Activated CD8-positive, alpha-beta memory T cell treated with anti-CD3 and anti-CD28 coated beads for 36 hours (primary cell): ENCODE measurements at places on chromosomes 1 and 21. TPM values are rescaled to one million over a fixed set of nuclear protein-coding genes. Genes with fewer than 3 reads are reported as not detected.

Gene KCNA2
- 0.15 TPM for total RNA-seq

Gene FMO5
- total RNA-seq = 0.15 TPM

Gene GJA5
- total RNA-seq = not detected

Gene CFAP126
- total RNA-seq = not detected

Gene CYP4Z1
- not detected for total RNA-seq

Gene RPTN
- total RNA-seq = not detected

Gene GCSAML
- 0.80 TPM for total RNA-seq

Gene LCE2B
- total RNA-seq = not detected

Gene LIPI
- total RNA-seq = not detected

Gene SLC25A34
- total RNA-seq = 0.80 TPM

Gene KRTAP19-1
- total RNA-seq = not detected

Gene CEP170
- total RNA-seq = 35.2 TPM

Gene DMRTA2
- not detected for total RNA-seq

Gene ADAMTS1
- total RNA-seq = 0.08 TPM

Gene OR2M3
- not detected for total RNA-seq

Gene NFASC
- total RNA-seq = 0.08 TPM

Gene CHD5
- 0.57 TPM for total RNA-seq

Gene LEFTY2
- not detected for total RNA-seq

Gene KLHDC8A
- total RNA-seq = not detected

Gene CRNN
- total RNA-seq = not detected
